ENCODE measurements at places on chromosomes 11 and 22.

GRCh38 chr11:124195189-124195734 is 12.1 kb downstream of the OR10D3 start:
- peak; percentile 87 for DNase-seq

DNA sequence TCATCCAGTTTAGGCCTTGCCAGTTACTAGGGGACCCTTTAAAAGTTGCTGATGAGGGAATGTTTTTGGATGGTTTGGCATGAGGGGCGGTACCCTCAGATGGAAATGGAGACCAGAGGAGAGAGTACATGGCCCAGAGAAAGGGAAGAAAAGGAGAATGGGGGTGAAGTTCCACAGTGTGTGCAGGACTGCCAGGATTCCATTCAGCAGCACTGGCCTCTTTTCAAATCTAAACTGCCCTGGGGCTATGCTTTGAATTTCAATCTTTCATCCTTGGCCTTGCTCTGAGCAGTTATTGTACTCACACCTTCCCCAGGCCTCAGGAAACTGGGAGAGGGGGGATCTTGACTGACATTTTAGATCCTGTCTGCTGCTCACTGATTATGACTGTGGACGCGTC is 3.0 kb downstream of the SLC3A2 start:
- peak; percentile 34 for DNase-seq

DNA sequence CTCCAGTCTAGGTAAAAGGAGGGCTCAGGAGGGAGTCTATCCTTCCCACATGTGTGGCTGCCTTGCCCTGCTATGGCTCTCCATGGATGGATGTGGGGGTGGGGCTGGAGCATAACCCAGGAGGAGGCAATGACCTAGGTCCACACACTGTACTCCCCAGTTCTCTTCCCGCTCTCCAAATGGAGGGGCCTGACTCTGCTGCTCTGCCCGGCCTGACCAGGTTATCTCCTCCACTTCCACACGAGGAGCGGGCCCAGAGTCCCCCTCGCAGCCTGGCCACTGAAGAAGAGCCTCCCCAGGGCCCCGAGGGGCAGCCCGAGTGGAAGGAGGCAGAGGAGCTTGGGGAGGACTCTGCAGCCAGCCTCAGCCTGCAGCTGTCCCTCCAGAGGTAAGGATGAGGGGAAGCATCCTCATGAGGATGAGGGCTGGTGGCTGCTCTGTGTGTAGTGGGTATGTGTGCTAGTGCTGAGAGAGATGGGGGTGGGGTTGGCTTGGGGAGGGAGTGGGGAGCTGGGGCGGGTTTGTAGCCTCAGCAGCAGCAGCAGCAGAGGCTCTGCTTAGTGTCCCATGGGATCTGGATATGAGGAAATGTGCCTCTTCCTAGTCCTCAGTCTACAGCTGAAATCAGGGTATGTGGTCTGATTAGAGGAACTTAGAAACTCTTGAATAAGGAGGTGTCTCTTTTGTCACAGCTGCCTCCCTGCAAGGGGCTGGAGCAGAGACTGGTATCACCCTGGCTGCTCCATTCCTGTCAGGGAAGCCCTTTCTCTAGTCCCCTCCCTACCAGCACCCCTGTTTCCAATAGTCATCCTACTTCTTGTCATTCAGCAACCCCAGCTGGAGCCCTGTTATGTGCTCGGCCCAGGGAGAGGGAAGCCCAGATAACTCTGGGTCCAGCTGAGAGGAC is 54.1 kb downstream of the CEP164 start:
- DNase-seq, result no peak

- no peak for DNase-seq
These were observed 1.5 kb downstream of the ADAMTS8 start for GRCh38 chr11:130426837-130427341.

- DNase-seq, result no peak
These were observed 37.9 kb downstream of the PAK1 start for GRCh38 chr11:77435972-77436371.

GRCh38 chr11:33881651-33882503 is 10.0 kb downstream of the LMO2 start:
- DNase-seq, result no peak

GRCh38 chr22:24118689-24119384 is 62.5 kb upstream of the SUSD2 start:
- DNase-seq, result no peak

DNA sequence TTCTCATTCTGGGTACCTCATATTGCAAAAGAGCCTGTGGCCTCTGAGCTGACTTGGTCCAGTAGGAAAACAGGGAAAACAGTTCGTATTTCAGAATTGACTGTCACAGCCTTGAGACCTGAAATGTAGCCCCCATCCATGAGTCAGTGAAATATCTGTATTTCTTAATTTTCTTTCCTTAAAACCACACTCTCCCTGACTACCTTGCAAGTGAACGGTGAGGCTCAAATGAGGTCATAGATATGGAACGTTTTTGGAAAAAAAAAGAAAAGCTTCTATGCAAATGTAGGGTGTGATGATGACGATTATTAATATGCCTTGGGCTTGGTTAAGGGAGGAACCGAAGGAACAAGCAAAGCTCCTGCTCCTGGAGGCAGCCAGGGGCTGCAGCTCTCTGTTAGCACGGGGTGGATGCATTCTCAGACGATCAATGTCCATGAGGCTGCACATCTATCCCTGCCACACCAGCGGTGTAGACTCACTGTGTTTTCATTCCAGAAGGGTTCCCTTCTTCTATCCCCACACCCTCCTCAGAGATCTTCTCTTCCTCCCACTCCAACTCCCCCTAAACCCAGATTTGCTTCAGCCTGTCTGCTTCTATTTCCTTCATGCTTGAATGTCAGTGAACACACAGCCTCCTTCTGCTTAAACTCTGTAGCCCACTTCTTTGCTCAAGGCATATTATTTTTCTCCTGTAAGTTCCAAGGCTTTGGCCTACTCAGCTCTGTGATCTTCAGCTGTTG is 29.2 kb upstream of the SCN3B start:
- no peak for DNase-seq

GRCh38 chr11:13105237-13105844 is 96.2 kb downstream of the RASSF10 start:
- no peak for DNase-seq

DNA sequence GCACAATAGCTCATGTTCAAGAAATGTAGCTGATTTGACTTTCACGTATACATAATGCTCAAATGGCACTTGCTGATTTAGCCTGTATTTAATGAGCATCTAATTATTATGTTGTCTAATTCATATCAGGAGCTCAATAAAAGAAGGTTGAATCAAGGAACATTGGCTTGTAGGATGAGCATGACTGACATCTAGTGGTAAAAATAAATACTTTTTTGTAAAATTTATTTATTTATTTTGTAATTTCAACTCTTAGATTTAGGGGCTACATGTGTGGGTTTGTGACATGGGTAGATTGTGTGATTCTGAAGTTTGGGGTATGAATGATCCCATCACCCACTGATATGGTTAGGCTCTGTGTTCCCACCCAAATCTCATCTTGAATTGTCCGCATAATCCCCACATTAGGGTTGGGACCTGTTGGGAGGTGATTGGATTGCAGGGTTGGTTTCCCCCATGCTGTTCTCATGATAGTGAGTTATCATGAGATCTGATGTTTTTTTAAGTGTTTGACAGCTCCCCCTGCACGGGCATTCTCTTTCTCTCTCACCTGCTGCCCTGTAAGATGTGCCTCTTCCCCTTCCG is 1.7 kb upstream of the OR52E5 start:
- DNase-seq, result peak; percentile 13

DNA sequence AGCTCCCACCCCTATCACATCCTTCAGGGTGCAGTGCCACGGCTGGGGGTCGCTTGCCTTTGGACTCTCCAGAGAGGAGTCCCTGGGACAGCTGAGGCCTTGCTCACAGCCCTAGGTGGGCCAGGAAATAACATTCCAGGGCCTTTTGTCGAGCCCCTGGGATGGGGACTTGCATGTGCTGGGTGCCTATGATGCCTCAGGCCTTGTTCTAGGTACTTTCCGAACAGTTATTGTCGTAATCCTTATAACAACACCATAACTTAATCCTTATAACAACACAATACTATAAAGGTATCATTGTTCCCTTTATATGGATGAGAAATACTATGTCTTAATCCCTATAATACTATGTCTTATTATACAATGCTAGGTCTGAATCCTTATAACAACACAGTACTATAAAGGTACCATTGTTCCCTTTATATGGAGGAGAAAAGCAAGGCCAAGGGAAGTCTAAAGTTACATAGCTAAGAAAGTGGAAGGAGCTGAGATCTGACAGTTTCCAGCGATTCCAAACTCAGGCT is 236.5 kb downstream of the ST3GAL4 start:
- DNase-seq, result no peak
